Activated CD8-positive, alpha-beta memory T cell treated with anti-CD3 and anti-CD28 coated beads, Interleukin-2, amount 50 U/mL, for 48 hours (primary cell): ENCODE measurements at places on chromosomes 7 and 10.

- DNase-seq: no peak
These were observed 181.3 kb downstream of the SDK1 start for GRCh38 chr7:3482147-3482921.

- DNase-seq: no peak
These were observed 40.0 kb downstream of the SYPL1 start for GRCh38 chr7:106071999-106072714.

DNA sequence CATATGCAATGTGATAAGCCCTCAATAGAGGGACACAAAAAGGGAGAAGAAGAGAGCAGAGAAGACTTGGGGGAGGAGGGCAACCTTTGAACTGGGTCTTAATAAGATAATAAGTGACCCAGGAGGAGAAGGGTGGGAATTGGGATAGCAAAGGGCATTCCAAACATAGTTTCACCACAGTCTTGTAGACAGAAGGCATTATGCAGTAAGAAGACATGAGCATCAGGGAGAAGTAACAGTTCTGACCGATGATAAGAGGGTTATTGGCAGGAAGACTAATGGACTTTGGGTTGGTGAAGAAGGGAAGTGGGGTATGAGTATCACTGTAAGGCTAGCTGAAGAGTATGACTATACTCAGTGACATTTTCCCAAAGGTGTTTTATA lies 63.6 kb downstream of the TES start:
- DNase-seq: no peak

DNA sequence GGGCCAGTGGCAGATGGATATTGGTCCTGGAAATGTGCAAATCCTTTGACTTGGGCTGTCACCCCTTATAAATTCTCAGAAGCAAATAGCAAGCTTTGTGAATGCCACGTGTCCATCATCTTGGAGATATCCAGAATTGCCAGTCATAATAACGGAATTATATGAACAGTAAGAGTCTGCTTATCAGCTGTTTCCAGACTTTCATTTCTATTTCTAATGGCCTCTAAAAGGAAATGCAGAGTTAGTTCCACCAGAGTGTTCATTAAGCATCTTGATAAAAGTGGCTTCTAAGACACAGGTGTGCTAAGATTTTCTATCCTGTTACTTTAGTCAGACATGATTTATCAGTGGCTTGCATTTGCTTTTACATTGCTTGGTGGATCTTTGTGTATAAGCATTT lies 87.4 kb downstream of the RAMP3 start:
- no peak for DNase-seq

- DNase-seq: peak; percentile 81
These were observed 682 bp upstream of the RGS10 start for GRCh38 chr10:119542988-119543813.

- no peak for DNase-seq
These were observed 438.0 kb upstream of the NFE2L3 start for GRCh38 chr7:25714013-25714412.

DNA sequence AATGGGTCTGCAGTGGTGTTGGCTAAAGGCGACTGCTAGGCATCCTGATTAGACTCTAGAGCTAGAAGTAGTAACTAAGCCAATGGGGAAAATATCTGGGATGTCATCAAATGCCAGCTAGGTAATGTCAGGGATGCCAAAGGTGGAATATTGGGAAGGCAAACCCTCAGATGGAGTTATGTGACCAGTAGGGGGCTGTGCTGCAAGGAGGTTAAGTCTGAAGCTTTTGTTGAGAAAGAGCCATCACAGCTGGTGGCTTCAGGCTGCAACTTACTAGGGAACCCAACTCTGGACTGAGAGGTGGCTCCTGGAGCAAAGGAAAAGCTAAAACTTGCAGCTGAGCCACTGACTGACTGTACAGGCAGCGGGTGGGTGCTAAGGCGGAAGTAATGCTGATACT lies 576.9 kb upstream of the GHITM start:
- DNase-seq: no peak

DNA sequence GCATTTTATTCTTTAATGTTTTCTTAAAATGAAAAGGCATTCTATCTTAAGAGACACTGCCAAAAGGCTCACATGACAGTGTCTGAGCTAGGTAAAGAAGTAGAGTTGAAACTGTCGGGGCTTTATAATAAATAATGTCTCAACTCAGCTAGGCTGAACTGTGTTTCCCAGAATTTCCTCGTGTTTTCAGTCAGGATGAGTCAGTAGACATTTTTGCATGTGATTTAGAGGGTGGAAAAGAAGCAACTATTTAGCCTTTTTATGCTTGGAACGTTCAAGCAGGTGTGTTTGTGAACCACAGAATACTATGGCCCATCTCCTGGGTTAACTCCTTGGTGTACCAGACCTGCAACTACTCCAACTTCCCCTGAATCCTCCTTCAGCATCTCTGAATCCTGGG lies 23.4 kb upstream of the LIPA start:
- DNase-seq: no peak

GRCh38 chr7:77209479-77210139 lies 10.0 kb upstream of the FGL2 start:
- no peak for DNase-seq

GRCh38 chr10:116683821-116684220 lies 58.5 kb downstream of the HSPA12A start:
- no peak for DNase-seq

DNA sequence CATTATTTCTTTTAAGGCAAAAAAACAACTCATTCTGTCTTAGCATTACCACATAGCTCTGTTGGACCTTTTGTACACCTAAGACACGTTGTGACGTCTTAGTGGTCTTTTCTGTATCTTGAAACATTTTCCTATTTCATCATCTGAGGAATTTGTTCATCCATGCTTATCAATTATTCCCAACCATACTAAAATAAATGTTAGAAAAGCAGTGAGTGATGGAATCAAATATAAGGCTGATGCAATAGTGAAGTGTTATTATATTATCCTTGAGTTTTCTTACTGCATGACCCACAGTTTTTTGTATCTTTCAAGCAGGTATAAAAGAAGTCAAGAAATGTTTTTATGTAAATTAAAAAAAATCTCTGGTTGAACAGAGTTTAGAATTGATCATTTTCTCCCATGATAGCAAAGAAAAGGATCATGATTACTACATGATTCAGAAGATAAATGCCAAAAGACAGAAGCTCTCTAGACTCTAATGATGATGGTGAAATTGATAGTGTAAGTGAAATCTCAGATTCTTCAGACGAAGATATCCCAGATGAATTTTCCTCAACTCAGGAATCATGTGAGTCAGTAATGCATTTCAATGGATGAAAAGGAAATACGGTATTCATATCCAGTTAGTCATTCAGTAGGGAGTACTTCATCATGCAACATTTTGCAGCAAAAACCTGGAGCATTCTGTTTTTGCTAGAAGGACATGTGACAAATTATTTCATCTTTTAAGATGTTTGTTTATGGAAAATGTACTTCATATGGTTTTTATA lies 51.4 kb downstream of the CELF2 start:
- no peak for DNase-seq

- DNase-seq: no peak
These were observed 85.2 kb downstream of the AMPH start for GRCh38 chr7:38545977-38546376.

DNA sequence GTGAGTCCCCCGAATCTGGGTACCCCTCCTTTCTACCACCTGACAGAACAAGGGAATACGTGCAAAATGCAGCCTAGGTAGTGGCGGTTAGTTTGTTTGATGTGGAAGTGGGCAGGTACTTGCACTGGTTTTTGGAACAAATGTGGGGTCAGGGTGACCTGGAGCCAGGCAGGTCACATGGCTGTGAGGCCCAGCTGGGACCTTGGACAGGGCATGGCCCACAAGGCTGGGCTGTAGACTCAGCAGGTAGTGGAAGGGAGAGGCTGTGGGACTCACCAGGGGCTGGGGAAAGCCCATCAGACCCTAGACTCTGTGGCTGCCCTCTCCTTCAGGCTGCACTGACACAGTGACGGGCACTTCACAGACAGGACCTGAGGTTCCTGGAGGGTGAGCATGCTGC lies 159.9 kb upstream of the ADCY1 start:
- DNase-seq: no peak

DNA sequence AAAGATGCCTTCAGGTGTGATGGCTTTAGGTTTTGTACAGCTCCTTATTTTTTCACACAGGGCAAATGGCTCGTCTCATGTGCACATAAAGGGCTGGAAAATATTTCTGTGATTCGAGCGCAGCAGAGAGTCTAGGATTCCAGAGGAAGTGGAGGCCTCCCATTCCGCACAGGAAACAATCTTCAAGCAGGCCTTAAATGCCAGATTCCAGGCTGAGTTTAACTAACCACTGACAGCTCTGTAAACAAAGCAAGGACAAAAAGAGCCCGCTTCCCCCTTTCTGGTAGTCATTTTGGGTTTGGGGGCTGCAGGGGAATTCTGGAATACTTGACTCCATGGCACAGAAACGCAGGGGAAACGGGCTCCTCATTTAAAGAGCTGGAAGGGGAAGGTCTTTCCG lies 87.2 kb downstream of the CALD1 start:
- no peak for DNase-seq

DNA sequence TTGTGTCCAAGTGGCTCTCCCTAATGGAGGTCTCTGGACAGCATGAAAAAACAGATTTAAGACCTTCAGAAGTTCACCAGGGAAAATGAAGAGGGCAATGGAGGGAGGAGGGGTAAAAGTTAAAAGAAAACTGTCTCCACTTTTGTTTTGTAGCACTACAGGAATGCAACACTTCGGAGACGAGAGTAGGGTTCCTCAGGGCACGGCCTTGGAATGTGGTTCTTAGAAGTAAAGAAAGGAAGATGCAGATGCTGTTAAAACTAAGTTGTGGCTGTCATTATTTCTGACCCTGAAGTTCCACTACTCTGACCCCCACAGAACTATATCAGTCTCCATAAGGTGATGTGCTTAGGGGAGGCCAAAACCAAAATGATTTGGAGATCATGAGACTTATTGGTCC lies 335.1 kb downstream of the XPNPEP1 start:
- DNase-seq: no peak

DNA sequence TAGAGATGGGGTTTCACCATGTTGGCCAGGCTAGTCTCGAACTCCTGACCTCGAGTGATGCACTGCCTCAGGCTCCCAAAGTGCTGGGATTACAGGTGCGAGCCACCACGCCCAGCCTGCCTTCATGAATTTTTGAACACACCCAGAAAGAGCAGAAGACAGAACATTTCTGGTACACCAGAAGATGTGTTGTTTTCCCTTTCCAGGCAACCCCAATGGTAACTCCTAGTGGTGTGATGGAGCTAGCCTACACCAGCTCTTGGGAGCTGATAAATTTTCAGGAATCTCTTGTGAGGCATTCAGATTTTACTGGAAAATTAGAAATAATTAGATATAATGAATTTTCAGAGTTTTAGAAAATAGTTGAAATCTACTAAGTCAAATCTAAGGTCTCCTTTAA lies 904 bp upstream of the CCDC7 start:
- DNase-seq: no peak

- no peak for DNase-seq
These were observed 733.7 kb downstream of the PCDH15 start for GRCh38 chr10:54067361-54067760.

GRCh38 chr7:69893906-69894305 lies 295.6 kb downstream of the AUTS2 start:
- DNase-seq: no peak

DNA sequence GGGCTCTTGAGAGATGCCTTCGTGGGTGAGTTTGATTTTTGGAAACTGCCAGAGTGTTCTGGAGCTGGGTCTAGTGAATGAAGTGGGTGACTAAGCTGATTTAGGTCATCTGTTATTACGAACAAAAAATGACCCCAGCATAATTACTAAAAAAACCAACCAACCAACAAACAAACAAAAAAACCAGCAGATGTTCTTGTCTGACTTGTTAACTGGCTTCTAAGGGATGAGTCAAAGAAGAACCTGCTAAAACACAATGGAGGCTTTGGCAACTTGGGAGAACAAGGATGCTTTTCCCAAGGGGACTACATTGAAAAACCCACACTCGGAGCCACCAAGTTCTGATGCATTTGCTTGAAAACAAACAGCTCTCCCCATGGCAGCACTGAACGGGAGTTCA lies 11.5 kb downstream of the TACR2 start:
- no peak for DNase-seq

- DNase-seq: no peak
These were observed 476.5 kb downstream of the GPAM start for GRCh38 chr10:111707076-111707475.

DNA sequence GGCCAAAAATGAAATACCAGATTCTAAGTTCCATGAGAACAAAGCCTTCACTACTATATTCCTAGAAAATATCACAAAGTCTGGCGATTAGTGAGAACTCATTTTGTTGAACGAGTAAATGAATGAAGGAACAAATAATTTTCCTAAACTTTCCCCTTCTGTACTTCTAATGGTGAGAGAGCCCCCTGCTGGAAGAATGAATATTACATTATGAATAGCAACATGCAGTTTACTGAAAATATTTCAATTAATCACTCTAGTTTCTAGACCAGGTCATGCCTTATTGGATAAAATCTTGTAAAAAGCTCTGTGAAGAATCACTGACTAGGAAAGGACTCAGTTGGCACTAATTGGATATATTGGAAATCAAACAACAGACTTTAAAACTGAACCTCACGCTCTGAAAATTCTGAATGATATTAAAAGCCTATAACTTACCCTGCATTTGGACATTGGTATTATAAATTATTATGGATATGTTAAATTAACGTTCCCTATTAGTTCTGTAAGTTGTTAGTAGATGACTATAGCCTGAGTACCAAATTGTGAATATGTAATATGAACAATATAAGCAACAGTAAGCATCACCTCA lies 32.4 kb upstream of the MTPN start:
- DNase-seq: no peak

GRCh38 chr7:94588075-94588474 lies 67.9 kb downstream of the SGCE start:
- DNase-seq: no peak

DNA sequence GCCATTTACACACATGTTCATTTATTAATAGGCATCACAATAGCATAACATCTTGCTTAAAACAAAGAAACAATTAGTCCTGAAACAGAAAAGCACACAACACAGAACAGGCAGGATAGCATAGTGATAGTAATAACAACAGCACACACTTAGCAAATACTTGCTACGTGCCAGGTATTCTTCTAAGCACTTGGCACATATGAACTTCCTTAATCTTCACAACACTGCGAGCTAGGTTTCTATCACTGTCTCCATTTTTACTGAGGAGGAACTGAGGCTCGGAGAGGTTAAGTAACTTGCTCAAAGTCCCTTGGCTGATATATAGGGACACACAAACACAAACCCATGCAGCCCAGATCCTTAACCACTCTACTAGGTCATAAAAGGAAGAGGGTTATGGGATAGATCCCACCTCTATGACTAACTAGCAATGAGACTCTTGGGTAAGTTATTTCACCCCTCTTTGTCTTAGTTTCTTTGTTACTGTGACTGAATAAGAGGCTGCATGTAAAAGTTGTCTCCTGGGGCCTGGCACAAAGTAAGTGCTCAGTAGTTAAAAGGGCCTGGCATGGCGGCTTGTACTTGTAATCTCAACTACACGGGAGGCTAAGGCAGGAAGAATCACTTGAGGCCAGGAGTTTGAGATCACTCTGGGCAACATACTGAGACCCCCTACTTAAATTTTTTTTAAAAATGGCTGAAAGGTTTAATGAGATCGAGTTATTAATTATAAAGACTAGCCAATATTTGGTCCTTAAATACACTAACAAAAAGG lies 181.0 kb upstream of the RHOBTB1 start:
- no peak for DNase-seq
